ENCODE measurements at places on chromosomes 7 and 10.

DNA sequence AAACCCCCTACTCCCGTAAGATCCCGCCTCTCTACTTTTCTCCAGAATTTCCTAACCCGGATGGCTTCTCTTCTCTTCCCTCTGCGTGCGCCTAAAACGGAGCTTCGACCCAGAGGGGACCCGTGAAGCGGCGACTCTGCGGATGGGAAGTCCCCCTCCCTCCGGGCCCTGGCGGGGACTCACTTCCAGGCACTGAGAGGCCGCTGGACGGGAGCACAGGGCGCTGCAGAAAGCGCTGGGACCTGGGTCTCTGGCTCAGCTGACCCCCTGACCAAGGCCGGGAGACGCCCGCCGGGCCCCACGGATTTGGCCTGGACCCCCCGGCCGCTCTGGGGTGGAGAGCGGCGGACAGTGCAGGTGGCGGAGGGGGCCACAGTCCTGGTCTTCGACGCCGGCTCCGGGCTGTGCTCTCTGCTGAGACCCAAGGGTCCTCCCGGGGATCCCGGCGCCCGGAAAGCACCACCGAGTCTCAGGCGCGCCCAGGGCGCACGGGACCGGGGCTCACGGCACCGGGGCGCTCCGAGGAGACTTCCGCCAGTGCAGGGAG is 688 bp upstream of the FOXL3 start:
- DNase-seq: no peak

GRCh38 chr10:97632949-97633884 is at the start of gene MORN4:
TSS of gene MORN4 (minus strand) at chr10:97633500. CDS start at chr10:97619653, 13,847 bp downstream.
- peak; percentile 89 for DNase-seq

GRCh38 chr10:103186128-103186527 is 6.9 kb downstream of the NT5C2 start:
- DNase-seq: no peak

- DNase-seq: peak; percentile 5
These were observed at the start of gene CHN2 for GRCh38 chr7:29194594-29195427. TSS of gene CHN2 (plus strand) at chr7:29194775.
